ENCODE measurements at places on chromosomes 12 and 14. TPM values are rescaled to one million over a fixed set of nuclear protein-coding genes. Genes with fewer than 3 reads are reported as not detected.
A peak's percentile ranks its signal among the peaks of the same experiment; 100 is the strongest.

STAB2 gene
- not detected for total RNA-seq

RNFT2 gene
- total RNA-seq = 1.5 TPM

RDH16 gene
- total RNA-seq = 0.71 TPM

TMEM179 gene
- not detected for total RNA-seq

SELPLG gene
- total RNA-seq = 14.3 TPM

SLCO1A2 gene
- total RNA-seq = not detected

KRT2 gene
- not detected for total RNA-seq

MYH6 gene
- not detected for total RNA-seq

DNA sequence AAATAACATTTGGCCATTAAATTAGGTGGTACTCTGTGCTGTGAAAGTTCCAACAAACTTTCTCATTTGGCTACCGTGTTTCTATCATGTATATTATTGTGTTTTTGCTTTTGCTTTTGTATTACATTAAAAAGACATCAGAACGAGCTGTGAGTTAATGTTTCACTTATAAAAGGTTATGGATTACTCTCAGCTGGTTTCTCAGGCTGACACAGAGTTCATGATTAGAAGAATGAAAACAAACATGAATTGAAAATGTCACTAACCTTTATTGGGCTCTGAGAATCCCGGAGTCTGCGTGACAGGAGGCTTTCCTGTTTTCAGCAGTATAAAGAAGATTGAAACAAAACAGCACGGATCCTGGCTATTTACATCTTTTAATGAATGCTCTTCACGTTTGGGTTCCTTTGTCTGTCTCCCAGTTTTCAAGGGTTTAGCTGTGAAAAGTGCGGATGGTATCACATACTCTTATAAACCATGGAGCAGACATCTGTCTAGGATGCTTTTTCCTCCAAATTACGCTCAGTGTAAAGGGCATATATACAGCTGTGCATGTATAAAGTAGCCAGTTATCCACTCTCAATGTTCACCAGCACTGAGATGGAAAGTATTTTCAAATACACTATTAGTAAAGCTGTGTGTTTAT, 153.6 kb downstream of the PTCSC3 start:
- no peak overlapping the region for H3K27ac ChIP-seq
- no peaks in the 10 kb centered on the region for H3K4me1 ChIP-seq
- no peak for DNase-seq

DNA sequence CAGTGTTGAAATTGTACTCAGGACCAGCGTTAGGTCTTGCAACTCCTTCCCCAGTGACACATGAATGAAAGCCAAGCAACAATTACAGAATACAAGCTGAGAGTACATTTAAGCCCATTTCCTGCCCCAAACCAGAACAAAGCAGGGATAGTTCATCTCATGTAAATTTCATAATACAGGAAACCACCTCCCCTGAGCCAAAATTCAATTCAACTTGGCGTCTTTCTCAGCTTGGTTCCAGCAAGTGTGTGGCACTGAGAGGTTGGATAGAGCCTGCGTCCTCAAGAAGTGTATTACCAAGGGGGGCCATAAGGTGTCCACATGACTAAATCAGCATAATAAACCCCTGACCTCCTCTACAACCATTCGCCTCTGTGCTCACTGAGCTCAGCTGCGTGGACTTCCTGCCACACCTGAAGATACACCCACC, 278.9 kb upstream of the CRY1 start:
- H3K27me3 ChIP-seq = no peaks in the 10 kb centered on the region
- no peaks in the 10 kb centered on the region for H3K4me1 ChIP-seq
- H3K36me3 ChIP-seq = no peaks in the 10 kb centered on the region
- H3K4me3 ChIP-seq = no peak overlapping the region
- no peak for DNase-seq

- H3K27me3 ChIP-seq = no peaks in the 10 kb centered on the region
- DNase-seq = no peak
- no peak overlapping the region for H3K4me3 ChIP-seq
- H3K4me1 ChIP-seq = no peaks in the 10 kb centered on the region
- no peaks in the 10 kb centered on the region for H3K36me3 ChIP-seq
These were observed 23.2 kb downstream of the HSPB8 start for GRCh38 chr12:119201789-119202543.

DNA sequence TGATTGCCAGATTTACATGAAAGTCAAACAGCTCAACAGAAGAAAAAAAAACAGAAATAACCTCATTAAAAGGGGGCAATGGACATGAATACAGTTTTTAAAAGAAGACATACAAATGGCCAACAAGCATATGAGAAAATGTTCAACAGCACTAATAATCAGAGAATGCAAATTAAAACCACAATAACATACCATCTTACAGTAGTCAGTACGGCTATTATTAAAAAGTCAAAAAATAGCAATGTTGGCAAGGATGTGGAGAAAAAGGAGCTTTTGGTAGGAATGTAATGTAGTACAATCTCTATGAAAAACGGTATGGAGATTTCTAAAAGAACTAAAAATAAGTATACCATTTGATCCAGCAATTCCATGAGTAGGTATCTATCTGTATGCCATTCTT, 272.1 kb downstream of the CEP128 start:
- no peaks in the 10 kb centered on the region for H3K27me3 ChIP-seq
- H3K4me3 ChIP-seq = no peak overlapping the region
- no peak for DNase-seq

- H3K36me3 ChIP-seq = no peaks in the 10 kb centered on the region
- H3K4me3 ChIP-seq = no peak overlapping the region
- H3K27ac ChIP-seq = no peak overlapping the region
- H3K27me3 ChIP-seq = no peaks in the 10 kb centered on the region
- H3K4me1 ChIP-seq = no peaks in the 10 kb centered on the region
These were observed 51.0 kb downstream of the PAH start for GRCh38 chr12:102865821-102866615.

DNA sequence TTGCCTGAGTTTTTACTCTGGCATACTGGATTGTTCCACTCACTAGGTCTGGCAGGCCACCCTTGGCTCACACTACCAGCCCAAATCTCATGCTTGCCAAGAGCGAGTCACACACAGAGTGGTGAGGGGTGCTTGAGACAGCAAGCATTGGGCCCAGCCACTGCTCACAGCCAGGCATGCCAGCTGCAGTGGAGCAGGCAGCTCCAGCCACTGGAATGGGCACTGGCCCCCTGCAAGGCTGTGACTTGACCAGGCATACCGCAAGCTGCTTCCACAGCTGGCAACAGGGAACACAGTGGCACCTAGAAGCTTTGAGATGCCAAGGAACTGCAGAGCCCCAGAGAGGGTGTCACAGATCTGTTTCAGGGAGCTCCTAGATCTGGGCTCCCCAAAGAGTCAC, 488.5 kb downstream of the LRFN5 start:
- H3K27me3 ChIP-seq = no peaks in the 10 kb centered on the region
- DNase-seq = no peak
- no peaks in the 10 kb centered on the region for H3K36me3 ChIP-seq
- no peaks in the 10 kb centered on the region for H3K4me1 ChIP-seq

DNA sequence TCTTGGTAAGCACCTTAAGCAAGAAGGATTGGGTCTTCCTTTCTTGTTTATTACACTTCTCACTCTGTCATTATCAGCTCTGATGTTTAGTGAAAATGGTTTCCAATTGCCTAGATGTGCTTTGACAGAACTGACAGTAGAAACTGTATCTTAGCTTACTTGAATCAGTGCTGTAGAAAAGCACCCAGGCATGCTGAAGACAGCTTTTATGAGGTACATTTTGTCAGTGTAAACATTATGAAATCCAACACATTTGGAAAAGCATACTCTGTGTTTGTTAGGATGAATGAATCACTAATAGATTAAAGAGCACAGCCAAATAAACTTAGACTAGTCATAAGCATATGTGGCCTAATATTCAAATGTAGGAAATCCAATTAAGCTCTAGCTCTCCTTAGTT, 290.2 kb upstream of the NPAS3 start:
- no peaks in the 10 kb centered on the region for H3K27me3 ChIP-seq
- no peaks in the 10 kb centered on the region for H3K36me3 ChIP-seq
- DNase-seq = no peak
- H3K4me3 ChIP-seq = no peak overlapping the region
- H3K4me1 ChIP-seq = no peaks in the 10 kb centered on the region

DNA sequence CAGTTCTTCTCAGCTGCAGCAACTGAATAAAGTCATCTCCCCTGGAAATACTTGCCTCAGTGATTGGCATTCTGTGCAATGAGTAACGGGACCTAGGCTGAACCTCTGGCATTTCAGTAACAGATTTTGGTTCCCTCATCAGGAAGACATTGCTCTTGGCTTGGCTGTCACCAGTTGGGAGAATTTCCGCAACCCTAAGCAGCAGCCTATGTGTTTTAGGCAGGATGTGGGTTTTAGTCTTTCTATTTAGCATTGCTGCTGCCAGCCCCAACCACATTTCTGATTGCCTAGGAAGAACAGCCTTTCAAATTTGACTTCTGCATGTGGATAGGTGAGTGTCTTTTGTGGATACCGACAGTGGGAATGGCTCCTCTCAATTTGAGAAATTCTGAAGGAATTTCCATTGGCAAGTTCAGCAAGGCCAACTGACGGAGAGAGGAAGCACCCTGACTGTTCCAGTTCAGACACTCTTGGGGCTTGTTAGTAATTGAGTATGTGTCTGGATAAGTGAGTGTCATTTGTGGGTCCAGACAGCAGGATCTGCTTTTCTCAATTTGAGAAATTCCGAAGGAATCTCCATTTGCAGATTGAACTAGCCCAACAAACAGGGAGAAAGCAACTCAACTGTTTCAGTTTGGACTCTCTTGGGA, 19.0 kb upstream of the CLEC2A start:
- H3K36me3 ChIP-seq = no peaks in the 10 kb centered on the region
- H3K27ac ChIP-seq = no peak overlapping the region
- H3K4me3 ChIP-seq = no peak overlapping the region
- no peak for DNase-seq
- H3K4me1 ChIP-seq = no peaks in the 10 kb centered on the region
- no peaks in the 10 kb centered on the region for H3K27me3 ChIP-seq

GRCh38 chr12:48003226-48004052, 837 bp downstream of the COL2A1 start:
- peaks cover 19% of the 10 kb centered on the region for H3K27me3 ChIP-seq
- H3K36me3 ChIP-seq = no peaks in the 10 kb centered on the region
- H3K4me1 ChIP-seq = peaks cover 47% of the 10 kb centered on the region

GRCh38 chr14:103016071-103016470, 41.3 kb downstream of the CDC42BPB start:
- H3K36me3 ChIP-seq = no peaks in the 10 kb centered on the region
- no peaks in the 10 kb centered on the region for H3K27me3 ChIP-seq
- no peak overlapping the region for H3K4me3 ChIP-seq
- DNase-seq = no peak

GRCh38 chr12:128818065-128819022, 5.4 kb downstream of the SLC15A4 start:
- peaks cover 99% of the 10 kb centered on the region for H3K4me1 ChIP-seq
- DNase-seq = no peak
- H3K4me3 ChIP-seq = peak overlapping the region; percentile 40
- peak overlapping the region; percentile 96 for H3K27ac ChIP-seq

DNA sequence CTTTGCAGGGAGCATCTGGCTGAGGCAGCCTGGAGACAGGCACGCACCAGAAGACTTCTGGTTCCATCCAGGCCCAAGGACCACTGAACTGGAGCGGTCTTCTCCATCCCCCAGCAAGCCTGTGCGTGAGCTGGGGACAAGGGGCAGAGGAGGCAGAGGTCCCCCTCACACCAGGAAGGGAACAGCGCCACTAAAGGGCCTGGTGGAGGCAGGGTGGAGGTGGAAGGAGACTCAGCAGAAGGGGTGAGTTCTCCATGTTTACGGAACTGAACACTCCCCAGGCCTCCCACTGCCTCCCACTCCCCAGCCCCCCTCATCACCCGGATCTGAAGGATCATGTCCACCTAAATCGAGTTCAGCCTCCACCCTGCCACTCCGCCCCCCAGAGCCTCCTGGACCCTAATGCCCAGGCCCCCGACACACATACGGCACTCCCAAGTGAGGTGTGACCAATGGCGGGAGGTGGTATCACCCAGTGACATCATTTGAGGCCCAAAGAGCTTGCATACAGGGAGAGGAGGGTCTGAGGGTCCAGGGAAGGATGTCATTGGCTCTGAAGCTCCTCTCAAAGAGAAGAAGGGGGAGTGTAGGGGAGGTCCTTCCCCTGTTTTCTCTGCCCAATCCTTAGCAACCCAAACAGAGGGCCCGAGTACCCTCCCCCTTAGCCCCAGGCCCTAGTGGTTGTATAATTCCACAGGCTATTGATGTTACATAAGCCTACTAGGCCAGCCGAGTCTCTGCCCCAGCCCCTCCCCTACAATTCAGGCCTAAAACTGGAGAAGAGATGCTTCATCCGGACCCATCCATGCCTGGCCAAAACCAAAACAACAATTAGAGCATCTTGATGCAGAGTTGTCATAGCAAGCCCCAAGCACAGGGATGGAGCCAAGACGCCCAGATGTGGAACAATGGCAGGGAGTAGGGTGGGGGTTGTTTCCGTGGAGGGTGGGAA, 1.0 kb downstream of the FAIM2 start:
- DNase-seq = no peak
- H3K4me3 ChIP-seq = no peak overlapping the region
- H3K4me1 ChIP-seq = no peaks in the 10 kb centered on the region
- no peaks in the 10 kb centered on the region for H3K27me3 ChIP-seq
- H3K36me3 ChIP-seq = no peaks in the 10 kb centered on the region
- H3K27ac ChIP-seq = no peak overlapping the region

GRCh38 chr12:44833561-44833960, 42.6 kb downstream of the NELL2 start:
- no peaks in the 10 kb centered on the region for H3K36me3 ChIP-seq
- no peaks in the 10 kb centered on the region for H3K27me3 ChIP-seq
- no peaks in the 10 kb centered on the region for H3K4me1 ChIP-seq
- no peak for DNase-seq

GRCh38 chr12:46609674-46610073, 216.1 kb downstream of the SLC38A4 start:
- H3K27me3 ChIP-seq = no peaks in the 10 kb centered on the region
- peaks cover 26% of the 10 kb centered on the region for H3K4me1 ChIP-seq
- no peak for DNase-seq
- H3K36me3 ChIP-seq = no peaks in the 10 kb centered on the region

DNA sequence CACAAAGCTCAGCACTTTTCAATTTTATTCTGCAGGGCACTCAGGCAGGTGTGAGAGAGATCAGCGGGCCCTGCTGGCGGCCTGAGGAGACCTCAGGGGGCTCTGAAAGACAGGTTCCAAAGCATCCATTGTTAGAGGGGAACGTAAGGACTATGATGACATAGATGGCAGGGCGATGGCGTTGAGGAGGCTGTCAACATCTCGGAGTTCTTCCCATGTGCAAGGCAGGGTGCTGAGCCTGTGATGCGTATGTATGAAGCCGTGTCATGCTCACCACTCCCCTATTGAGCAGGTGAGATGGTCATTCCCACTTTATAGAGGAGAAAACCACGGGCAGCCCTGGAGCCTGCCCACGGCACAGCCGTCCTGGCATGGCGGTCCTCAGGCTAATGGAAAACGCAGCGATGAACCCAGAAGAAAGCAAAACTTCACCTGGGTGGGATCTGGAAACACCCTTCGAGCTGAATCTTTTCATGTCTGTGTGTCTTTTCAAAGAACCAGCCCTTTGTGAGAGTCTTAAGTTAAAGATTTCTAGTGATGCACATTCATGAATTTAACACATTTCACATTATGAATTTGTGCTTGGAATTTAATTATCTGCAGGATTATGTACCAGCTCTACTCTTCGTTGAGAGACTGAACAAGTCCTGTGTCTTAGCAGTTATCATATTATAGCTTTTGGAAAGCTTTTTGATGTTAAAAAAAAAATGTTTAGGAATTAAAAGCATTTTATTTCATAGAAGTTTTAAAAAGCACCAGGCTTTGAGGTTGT, 64.7 kb downstream of the RIMBP2 start:
- H3K27me3 ChIP-seq = no peaks in the 10 kb centered on the region
- no peaks in the 10 kb centered on the region for H3K36me3 ChIP-seq
- no peaks in the 10 kb centered on the region for H3K4me1 ChIP-seq
- H3K27ac ChIP-seq = no peak overlapping the region

GRCh38 chr12:45775964-45776363, 46.5 kb downstream of the ARID2 start:
- no peak overlapping the region for H3K4me3 ChIP-seq
- no peaks in the 10 kb centered on the region for H3K36me3 ChIP-seq
- H3K27me3 ChIP-seq = no peaks in the 10 kb centered on the region

Measured in thoracic aorta (tissue), 2 donors.